ENCODE measurements at places on chromosomes 1 and 21.
A peak's percentile ranks its signal among the peaks of the same experiment; 100 is the strongest.

DNA sequence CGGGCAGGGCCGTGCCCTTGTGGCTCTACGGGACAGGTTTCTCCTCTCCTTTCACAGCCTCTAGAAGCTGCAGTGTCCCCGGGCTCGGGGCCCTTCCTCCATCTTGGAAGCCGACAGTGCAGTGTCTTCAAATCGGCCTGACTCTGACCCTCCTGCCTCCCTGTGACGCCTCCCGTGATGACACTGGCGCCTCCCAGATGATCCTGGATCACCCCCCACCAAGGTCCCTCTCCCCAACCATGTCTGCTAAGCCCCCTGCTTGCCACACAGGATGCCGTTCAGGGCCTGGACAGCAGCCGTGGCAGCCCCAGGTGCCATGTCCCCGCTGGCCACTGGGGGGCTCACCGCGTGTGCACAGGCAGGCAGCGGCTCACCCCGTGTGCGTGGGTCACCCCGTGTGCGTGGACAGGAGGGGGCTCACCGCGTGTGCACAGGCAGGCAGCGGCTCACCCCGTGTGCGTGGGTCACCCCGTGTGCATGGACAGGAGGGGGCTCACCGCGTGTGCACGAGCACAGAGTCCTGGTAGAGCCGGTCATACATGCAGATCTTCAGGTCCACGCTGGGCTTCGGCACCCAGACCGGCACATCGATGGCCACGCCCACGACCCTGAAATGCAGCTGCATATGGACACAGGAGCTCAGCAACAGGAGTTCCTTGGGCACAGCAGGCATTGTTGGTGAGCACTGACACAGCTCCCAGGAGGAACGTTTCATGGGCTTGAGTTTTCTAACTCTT lies 24.9 kb upstream of the TMEM52 start:
- DNase-seq, result peak; percentile 39

DNA sequence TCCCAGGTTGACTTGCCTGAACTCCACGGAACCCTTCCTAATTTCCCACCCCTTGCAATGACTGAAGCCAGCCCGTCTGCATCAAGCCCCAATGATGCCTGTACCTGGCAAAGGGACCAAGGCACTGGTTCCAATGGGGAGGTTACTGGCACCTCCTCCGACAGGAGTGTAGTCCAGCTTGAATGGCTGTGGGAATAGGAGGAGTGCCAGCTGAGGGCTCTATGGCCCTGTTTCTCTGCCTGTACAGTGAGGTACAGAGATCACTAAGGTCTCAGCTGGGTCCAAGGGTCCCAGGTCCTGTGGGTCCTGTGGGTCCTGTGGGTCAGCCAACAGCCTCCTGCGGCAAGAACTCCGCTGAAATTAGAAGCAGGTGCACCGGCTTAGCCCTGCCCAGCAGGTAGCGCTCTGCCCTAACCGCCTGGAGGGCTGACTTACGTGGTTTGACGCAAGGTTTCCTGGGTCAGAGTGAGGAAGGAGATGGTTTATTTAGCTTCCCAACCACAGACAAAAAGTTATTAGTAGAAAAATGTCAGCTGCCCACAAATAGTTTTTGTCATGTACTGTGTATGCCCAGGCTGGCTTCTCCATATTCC lies 9.9 kb upstream of the SPRR4 start:
- no peak for DNase-seq

DNA sequence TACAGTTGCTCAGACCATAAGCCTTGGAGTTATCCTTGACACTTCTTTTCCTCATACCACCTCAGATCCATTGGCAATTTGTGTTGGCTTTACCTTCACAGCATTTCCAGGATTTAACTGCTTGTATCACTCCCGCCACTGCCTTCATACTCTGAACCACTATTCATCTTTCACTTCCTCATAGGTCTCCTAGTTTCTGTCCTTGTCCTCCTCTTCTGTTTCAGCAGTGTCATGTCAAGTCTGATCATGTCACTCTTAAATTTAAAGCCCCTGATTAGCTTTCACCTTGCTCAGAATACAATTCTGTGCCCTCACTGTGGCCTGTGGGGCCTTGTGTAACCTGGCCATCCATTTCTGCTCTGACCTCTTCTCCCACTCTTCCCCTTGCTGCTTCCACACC lies 34.7 kb upstream of the C1orf115 start:
- no peak for DNase-seq

GRCh38 chr1:7591565-7591964 lies 179.5 kb upstream of the VAMP3 start:
- no peak for DNase-seq

DNA sequence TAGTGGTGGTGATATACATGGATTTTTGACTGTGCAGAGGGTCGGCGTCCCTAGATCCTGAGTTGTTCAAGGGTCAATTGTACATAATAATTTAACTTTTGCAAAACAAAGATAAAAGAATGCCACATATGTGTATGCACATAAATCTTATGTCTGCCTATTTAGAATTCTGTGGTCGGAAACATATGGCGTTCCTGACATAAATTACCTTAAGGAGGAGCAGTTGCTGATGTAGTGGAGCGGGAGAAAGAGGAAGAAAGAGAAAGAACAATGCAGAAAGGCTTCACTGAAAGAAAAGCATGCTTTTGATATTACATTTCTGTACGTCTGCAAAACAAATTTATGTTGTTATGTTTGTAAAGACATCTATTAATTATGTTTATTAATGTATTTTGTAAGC lies 40.0 kb downstream of the S1PR1 start:
- DNase-seq, result no peak

- DNase-seq, result no peak
These were observed 187.9 kb downstream of the SMYD3 start for GRCh38 chr1:246319083-246319714.

DNA sequence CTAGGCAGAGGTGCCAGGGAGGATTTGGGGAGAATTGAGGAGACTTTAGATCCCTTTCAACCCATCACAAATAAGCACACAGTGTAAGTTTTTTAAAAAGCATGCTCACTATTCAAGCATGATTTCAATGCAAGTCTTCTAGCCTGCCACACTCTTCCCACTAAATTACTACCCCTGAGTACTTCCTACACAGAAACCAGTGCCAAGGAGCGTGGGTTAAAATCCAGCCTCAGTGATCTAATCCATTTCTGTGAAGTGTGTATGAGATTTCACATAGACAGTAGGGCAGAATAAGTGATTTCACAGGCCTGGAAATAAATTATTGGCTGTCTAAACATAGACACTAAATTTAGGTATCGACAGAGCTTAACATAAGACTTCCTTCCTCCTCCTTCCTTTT lies 142.9 kb upstream of the ATP1B1 start:
- no peak for DNase-seq

GRCh38 chr21:44875316-44875700 lies 1.8 kb upstream of the PTTG1IP start:
- DNase-seq, result no peak

DNA sequence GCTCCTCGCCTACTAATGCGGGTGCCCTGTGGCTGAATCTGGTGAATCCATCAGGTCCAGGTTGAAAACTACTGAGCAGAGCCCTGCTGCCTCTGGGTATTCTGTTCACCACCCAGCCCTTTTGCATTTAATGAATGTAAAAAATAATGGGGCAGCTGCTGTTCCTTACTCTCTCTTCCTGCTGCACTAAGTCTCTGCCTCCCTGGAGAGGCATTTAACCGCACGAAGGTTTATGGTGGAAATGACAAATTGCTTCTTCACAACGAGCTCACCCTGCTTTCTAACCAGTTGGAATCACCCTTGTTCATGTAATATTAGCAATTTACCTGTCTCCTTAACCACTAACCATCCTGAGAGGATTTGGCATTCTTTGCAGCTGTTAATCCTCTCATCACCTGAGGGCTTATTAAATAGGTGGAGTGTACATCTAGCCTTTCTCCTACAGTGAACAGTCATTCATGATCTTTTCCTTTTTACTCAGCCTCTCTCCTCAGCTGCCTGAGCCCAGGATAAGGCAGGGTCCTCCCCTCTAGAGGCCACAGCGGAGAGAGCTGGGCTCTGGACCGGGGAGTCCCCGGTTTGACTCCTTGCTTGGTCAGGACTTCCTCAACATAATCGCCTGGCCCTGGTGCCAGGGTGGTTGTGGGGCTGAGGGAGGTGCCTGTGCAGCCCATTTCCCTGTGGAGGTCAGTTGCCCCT lies 97.6 kb downstream of the NOS1AP start:
- DNase-seq, result no peak

- no peak for DNase-seq
These were observed 33.1 kb upstream of the DMBX1 start for GRCh38 chr1:46456411-46456963.

- no peak for DNase-seq
These were observed 743 bp downstream of the PHF13 start for GRCh38 chr1:6614019-6614928.

- DNase-seq, result no peak
These were observed 20.1 kb downstream of the FAAP20 start for GRCh38 chr1:2174348-2175054.

Measured in stimulated activated CD8-positive, alpha-beta memory T cell treated with anti-CD3 and anti-CD28 coated beads, Interleukin-2, amount 100 ng/mL, for 1 hour (primary cell).